ENCODE measurements at places on chromosomes 7 and 10.

GRCh38 chr7:14018751-14019150 lies 29.3 kb upstream of the ETV1 start:
- no peak for DNase-seq

GRCh38 chr10:92729886-92730285 lies 40.1 kb downstream of the HHEX start:
- no peak for DNase-seq

- DNase-seq: no peak
These were observed 6.1 kb downstream of the ZNF853 start for GRCh38 chr7:6621195-6622133.

DNA sequence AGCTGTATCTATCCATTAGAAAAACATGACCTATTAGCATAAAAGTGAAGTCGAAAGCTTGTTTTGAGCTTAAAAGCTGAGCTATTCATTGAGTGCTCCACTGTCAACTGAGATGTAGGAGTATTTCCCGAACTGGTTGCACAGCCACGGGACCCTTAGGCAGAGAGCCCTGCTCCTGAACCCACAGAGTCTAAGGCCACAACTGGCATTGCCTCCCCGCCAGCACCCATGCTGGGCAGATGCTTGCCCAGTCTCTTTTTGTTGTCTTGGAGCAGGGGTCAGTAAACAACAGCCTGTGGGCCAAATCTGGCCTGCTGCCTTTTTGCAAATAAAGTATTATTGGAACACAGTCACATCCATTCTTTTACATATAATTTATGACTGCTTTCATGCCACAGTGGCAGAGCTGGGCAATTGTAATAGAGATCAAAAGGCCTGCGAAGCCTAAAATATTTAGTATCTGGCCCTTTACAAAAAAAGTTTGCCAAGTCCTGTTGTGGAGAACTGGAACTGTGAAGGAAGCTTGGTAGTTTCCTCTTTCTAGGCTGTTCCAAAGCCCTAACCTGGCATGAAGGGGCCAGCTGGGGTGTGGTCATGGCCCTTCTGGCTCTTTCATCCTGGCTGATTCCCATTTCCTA lies 58.4 kb upstream of the WAPL start:
- DNase-seq: no peak

DNA sequence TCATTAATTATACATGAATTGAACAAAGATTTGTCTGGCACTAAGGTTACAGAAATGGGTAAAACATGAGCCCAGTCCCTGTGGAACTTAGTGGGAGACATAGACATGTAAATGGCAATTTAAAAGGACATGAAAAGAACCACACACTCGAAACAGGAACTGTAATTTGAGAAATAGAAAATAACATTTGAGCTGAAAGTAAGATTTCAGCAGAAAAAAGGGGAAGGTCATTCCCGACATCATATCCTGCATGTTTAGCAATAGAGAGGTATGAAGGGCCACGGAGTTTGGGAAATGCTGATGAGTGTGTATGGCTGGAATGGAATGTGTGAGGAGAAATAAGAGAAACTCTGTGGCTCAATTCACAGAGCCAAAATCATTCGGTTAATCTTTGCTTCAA lies 175.4 kb upstream of the AHR start:
- no peak for DNase-seq

DNA sequence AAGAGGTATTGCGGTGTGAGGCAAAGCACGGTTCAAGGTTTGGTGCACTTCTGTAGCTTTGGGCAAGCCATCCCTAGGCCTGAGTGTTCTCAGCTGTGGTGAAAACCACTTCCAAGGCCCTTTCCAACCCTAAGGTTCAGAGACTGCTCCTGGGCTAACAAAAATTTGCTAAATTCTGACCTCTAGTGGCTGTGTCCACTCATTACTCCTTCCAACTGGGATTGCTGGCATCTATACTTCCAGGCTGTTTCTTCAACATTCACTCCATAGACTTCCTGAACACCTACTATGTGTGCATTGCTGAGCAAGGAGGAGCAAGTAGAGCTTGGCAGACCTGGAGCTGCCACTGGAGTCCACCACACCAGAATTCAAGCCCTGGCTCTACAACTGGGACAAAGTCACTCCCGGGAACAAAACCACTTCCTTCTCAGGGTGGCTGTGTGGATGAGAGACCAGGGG lies 29.3 kb upstream of the SH3PXD2A start:
- peak; percentile 17 for DNase-seq

GRCh38 chr10:16770670-16771069 lies 46.6 kb downstream of the RSU1 start:
- no peak for DNase-seq

DNA sequence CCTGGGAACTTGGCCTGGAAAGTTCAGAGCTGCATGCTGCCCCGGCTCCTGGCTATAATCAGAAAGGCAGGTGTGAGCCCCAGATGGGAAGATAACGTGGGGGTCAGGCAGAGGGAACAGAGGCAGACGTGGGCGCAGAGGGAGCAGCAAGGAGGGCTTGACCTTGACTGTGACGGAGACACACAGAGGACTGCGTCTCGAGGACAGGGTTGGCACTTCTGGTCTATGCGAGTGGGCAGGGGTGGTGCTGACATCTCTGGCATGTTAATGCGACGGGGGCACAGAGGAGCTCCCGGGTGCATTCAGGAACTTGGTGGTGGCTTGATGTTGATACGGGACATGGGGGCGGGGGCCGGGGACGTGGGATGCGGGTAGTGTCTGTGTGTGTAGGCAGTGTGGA lies 232.1 kb upstream of the GRB10 start:
- DNase-seq: no peak

GRCh38 chr10:118670472-118671124 lies 75.2 kb upstream of the PRLHR start:
- DNase-seq: no peak

DNA sequence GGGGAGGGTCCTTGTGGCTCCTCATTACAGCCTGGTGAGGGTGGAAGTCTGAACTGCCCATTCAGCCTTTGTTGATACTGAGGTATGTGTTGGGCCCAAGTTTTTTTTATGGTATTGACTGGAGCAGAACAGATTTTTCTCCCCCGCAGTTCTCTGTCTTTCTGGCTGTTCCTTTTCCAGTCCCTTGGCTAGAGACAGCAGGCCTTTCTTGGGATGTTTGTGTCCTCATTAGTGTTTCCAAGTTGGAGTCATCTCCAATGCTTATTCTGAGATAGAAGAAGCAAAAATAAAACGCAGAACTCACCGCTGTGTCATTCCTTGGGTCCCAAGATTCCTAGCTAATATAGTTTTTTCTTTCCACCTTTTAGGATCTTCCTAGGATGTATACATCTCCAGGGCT lies 193.3 kb downstream of the RAMP3 start:
- no peak for DNase-seq

All from DMS79 treated with DMSO at 0.1 percent for 48 hours (cell line).